ENCODE measurements at places on chromosomes 5 and 9. TPM values are rescaled to one million over a fixed set of nuclear protein-coding genes. Genes with fewer than 3 reads are reported as not detected.

- no peak for DNase-seq
Observed at GRCh38 chr5:54995168-54995567, 9.8 kb upstream of the ESM1 start.

- no peak for DNase-seq
Observed at GRCh38 chr9:106682420-106682819, 180.5 kb upstream of the ZNF462 start.

GRCh38 chr5:55030220-55030619 lies 6.2 kb downstream of the GZMK start:
- no peak for DNase-seq

SLF1 gene
- 20.6 TPM for polyA plus RNA-seq

GFRA3 gene
- polyA plus RNA-seq, result 3.4 TPM

Data from left lung (tissue), 14 donors.